ENCODE measurements at places on chromosomes 12 and 14.
A peak's percentile ranks its signal among the peaks of the same experiment; 100 is the strongest.

- peak; percentile 11 for DNase-seq
Observed at GRCh38 chr12:116980083-116980482, 69.3 kb downstream of the FBXW8 start.

GRCh38 chr14:59454139-59454538 is 11.0 kb downstream of the GPR135 start:
- DNase-seq: no peak

DNA sequence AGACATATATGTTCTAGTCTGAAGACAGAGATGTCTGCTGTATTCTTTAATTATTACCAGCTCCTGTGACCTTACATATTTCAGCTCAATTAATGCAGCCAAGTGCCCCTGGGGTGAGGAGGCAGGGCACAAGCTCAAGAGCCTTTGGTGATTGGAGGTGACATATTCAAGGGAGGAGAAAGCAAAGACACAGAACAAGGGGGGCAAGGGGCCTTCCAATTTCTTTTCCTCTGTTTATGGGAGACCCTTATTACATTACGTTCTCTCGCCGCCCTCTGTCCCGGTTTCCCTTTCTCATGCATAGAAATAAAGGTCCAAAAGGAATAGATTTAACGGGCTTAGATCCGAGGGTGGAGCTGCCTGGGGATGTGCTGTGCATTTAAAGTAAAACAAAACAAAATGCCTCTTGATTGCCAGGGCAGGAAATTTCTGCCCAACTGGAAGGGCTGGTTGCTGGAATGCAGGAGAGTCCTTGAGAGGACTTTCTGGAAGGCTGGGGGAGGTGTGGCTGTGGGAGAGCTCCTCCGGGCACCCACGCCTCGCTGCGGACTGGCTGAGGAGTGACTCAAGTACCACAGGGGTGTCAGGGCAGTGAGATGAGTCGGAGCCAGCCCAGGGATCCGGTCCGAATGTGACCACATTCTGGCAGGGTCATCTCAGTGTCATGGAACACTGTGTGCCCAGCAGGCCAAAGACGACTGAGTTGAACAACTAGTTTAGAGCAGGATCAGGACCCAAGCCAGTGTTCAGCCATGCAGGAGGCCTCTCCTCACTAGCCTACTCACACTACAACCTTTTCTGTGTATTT is 32.1 kb upstream of the GSG1 start:
- no peak for DNase-seq

GRCh38 chr14:52848626-52849025 is 57.2 kb upstream of the GNPNAT1 start:
- DNase-seq: no peak

All from KBM-7 (cell line).